Neural crest cell (in vitro differentiated cells): ENCODE measurements at places on chromosomes 3 and 15. TPM values are rescaled to one million over a fixed set of nuclear protein-coding genes. Genes with fewer than 3 reads are reported as not detected.

GRCh38 chr15:92807971-92808571 lies 92.1 kb upstream of the CHD2 start:
- DNase-seq: no peak

RTP1 gene
- not detected in 2 replicates for total RNA-seq

- no peak for DNase-seq
Observed at GRCh38 chr15:64456634-64457108, 3.7 kb upstream of the ZNF609 start.

FBXW12 gene
- 0.44 and 0.68 TPM in 2 replicates for total RNA-seq

- no peak for DNase-seq
Observed at GRCh38 chr15:41798607-41799487, 24.6 kb downstream of the MAPKBP1 start.

GP9 gene
- not detected in 2 replicates for total RNA-seq
